ENCODE measurements at places on chromosomes 4 and X. TPM values are rescaled to one million over a fixed set of nuclear protein-coding genes. Genes with fewer than 3 reads are reported as not detected.

- DNase-seq, result no peak
Measured at GRCh38 chr4:77652237-77652897, 46.7 kb downstream of the CXCL13 start.

DNA sequence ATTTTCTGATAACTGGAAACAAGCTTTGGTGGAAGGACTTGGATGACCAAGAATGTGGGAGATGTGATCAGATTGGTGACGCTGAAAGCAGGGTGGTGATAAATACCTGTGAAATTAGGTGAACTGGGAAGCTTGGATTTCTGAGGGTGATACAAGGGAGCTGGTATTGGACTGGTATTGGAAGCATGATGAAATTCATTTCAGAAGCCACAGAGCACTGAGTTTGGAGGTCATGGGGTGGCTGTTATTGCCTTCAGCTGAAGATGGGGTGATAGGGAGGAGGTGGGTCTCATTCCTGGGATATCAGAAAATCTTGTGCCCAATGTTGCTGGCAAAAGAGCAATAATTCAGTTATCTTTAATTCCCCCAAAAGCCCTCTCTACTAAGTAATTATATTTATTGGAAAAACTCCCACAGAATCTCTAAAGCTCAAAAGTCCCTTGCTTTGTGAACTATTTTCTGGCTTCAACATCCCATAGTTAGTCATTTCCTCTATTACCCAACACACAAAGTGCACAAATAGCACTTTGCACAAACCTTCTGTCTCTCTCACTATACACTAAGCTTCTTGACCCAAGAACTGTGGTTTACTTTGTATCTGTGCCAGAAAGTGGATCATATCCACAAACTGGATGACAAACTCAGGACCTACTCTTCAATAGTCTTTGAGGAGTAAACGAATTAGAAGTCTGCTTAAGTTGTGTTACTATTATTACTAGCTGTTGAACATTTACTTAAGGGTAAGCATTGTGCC is 23.1 kb upstream of the CAMK2D start:
- no peak for DNase-seq

DNA sequence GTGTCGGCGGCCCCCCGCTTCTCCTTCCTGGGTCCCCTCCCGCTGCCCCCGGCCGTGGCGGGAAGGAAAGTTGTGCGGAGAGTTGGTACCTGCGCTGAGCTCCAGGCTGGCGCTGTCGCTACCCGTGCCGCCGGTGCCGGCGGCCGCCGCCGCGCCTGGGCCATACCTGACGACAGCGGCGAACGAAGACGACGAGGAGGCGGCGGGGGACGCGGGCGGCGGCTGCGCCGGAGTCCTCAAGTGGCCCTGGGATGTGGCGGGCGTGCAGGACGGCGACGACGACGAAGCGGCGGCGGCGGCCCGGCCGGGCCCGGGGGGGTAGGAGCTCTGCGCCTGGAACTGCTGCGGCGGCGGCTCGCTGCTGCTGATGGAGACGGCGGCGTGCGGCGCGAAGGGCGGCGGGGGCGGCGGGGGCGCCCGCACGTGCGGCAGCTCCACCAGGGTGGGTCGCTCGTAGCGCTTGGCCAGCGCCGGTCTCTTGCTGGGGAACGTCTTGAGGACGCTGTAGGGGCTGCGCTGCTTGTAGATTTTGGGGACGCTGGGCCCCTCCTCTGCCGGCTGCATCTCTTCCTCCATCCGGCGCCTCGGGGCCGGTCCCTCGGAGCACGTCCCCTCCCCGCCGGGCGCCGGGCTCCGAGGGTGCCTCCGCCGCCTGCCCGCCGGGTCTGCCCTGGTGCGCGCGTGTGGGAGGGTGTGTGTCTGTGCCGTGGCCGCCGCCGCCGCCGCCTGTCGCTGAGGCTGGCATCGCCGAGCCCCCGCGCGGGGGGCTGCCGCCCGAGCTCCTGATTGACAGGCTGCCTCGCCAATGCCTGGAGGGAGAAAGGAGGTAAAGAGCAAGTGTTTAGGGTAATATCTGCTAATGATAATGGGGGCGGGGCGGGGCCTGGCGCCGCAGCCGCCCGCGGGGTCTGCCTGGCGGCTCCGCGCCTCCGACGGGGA is 618 bp downstream of the BEND4 start:
- no peak for DNase-seq

DNA sequence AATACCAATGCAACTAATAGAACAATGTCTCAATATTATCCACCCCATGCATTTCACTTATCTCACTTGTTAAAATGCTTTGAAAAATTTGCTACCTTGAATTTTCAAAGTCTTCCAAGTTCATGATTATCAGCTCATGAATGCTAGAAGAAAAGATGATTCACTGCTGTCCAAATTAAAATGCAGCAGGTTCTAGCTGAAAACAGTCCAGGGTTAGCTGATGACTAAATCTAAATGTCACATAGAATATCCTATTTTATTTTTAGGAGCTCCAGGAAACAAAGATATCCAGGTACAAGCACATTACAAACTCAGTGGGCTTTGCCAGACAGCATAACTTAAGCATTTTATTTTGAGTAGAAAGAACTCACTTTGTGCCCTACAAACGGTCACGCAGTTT is 38.0 kb upstream of the SPARCL1 start:
- DNase-seq, result no peak

- DNase-seq, result no peak
Measured at GRCh38 chr4:182745237-182745636, 171.9 kb downstream of the DCTD start.

DNA sequence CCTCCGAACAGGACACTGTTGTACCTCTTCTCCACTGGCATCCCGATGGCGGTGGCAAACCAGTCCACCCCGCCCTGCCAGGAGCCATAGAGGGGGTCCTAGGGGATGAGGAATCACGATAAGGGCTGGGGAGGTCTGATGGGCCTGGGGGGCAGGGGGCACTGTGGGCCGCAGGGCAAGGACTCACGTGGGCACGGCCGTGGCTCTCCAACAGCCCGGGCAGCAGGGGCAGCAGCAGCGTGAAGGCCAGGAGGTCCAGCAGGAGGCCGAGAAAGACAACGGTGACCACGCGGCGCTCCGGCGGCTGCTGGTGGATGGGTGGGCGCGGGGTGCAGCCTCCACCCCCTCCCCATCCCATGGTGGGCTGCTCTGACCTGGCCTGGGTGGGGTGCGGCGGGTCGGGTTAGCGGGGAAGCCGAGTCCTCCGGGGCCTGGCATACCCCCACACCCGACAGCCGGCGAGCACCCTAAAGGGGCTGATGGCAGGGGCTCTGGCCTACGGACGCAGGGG is 29.6 kb downstream of the NOP14 start:
- no peak for DNase-seq

DNA sequence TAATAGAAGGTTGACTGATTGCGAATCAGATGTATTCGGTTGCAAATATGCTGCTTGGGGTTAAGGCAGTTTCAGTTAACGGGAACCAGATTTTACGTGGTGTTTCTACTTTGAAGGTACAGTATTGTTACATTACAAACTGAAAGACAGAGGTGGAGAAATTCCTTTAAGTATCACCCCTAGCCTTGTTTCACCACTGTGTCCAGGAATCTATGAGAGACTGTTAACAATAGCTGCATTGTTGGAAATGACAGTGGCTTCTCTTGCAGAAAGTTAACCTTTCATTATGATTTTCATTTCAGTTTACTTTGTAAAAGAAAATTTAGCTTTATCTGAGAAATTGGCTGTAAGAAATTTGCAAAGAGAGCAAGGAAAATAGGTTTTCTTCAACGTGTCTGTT is 2.6 kb downstream of the CDKL5 start:
- DNase-seq, result no peak

DNA sequence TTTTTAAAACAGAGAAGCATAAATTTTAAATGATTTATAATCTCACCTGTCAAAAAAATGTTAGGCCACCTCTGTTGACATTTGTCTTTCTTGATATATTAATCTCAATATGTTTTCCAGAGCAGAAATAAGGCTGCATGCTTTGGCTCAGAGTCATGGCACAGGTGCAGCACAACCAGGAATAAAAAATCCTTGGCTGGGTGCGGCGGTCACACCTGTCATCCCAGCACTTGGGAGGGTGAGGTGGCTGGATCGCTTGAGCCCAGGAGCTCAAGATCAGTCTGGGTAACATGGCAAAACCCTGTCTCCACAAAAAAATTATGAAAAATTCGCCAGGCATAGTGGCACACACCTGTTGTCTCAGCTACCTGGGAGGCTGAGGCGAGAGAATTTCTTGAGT is 18.1 kb downstream of the CPLX1 start:
- no peak for DNase-seq

- no peak for DNase-seq
Measured at GRCh38 chr4:3372264-3372932, 69.4 kb upstream of the HGFAC start.

DNA sequence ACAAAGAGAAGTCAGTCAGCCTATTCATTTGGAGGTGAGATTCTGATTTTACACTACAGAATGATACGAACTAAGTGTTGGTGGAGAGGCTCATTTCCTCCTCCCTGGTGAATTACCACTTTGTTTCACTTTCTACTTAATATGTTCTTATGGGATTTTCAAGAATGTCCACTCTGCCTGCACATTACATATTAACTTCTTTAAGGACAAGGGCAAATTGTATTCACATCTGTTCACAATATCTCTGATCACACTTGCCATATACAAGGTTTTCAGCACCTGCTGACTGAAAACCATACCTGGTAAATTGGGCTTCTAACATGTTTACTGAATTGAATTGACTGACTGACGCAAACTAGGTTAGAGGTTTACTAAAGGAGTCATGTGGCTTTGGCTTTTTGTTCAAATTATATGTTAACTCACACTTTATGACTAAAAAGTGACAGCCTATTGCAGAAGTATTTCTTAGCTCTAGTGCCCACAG is 188.4 kb upstream of the MBNL3 start:
- DNase-seq, result no peak

DNA sequence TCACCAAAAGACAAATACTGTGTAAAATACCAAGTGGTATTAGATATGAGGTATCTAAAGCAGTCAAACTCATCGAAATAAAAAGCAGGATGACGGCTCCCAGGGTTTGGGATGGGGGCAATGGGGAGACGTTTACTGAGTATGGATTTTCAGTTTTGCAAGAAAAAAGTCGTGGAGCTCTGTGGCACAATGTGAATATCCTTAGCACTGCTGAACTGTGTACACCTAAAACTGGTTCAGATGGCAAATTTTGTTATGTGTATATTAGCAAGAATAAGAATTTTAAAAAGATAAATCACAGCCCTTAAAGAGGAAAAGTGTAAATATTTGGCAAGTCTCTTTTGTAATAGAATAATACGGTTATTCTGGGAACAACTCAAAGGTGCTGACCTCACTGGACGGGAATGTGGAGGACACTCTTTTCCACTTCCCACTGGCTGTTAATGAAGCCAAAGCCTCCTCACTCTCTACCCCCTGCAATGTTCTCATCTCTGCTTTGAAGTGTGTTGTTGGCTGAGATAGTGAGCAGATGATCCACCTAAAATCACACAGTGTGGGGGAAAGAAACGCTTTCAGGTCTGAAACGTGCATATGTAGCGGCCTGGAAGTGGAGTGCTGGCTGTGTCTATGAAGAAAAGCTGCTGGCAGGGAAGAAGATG is 49.2 kb downstream of the SEL1L3 start:
- no peak for DNase-seq

GRCh38 chr4:24174602-24175001 is 284.8 kb upstream of the PPARGC1A start:
- DNase-seq, result no peak

DNA sequence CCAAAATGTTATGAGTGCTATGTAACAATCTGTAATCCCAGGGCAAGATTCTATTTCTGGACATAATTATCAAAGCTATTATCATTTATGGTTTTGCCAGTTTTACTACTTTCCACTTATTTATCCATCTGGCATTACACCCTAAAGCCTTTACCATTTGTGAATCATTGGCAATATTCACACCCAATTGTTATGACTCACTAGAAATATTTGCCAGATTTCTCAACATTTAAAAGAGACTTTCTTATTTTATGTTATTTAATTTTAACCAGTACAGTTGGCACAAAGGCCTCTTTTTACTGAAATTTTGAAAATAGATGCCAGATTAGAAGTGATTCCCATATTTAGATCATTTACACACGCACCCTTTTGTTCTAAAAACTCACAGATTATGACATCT is 242.7 kb upstream of the WDFY3 start:
- no peak for DNase-seq

GRCh38 chr4:188143731-188144130 is 4.5 kb downstream of the TRIML1 start:
- no peak for DNase-seq

GRCh38 chr4:109294468-109295020 is 7.9 kb downstream of the COL25A1 start:
- DNase-seq, result no peak

DDIT4L gene
- polyA plus RNA-seq, result 2.3 TPM

Data from renal cortex interstitium (tissue), 15 donors.